ENCODE measurements at places on chromosomes 1 and 21.
A peak's percentile ranks its signal among the peaks of the same experiment; 100 is the strongest.

DNA sequence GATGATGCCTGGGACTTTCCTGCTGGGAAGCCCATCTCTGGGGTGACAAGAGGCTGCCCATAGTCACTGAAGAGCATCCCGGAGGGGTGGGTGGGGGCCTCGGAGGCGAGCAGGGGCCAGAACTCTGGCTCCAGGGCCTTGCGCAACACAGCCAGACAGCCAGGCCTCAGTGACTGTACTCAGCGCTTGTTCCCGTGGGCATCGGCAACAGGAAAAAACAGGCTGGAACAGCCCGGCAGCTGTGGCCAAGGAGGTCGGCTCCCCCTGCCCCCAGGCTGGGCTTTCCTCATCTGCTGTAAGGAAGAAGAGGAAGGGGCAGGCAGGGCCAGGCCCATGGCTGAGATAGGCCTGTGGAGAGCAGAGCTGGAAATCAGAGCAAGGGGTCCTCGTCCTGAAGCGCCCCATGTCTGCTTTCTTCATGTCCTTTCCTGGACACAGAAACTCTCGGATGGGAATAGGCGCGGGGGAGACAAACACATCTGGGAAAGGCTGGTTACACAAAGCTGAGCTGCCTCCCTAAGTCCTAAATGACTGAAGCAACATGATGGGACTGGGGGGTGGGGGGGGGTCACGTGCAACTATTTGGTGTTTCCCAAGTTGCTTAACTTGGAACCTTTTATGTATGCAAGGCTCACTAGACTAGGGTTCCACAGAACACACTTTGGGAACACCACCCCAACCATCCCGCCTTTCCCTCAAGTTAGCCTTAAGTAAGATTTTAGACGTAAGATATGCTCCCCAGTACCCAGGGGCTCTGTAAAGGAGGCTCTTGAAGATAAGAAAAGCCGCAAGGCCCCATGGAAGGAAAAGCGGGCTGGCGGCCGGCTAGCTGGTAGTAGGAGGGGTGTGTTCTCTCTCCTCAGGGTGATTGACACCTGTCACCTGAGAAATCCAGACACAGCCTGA is 30.7 kb downstream of the HSPG2 start:
- DNase-seq = no peak

DNA sequence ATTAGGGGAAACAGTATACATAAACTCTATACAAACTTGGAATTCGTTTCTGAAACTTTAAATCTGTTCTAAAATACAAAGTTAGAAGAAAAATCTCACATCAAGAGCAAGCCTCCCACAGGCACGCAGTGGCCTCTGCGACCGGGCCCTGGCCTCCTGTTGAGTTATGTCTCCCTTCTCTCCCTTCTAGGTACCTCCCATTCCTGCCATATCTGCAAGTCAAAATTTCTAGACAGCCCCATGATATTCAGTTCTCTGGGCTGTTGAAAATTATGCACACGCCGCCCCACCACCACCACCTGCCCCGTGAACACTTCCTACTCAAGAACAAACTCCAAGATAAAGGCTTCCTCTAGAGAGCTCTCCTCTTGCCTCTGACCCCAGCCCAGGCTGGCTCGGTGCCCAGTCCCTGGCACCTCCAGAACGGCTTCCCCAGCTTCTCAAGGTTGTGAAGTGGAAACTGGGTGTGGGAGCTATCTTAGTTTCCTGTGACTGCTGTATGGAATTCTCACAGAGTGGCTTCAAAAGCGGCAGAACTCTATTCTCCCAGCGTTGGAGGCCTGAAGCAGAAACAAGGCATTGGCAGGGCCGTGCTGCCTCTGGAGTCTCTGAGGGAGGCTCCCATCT is 37.7 kb upstream of the LRP8 start:
- peak; percentile 33 for DNase-seq

DNA sequence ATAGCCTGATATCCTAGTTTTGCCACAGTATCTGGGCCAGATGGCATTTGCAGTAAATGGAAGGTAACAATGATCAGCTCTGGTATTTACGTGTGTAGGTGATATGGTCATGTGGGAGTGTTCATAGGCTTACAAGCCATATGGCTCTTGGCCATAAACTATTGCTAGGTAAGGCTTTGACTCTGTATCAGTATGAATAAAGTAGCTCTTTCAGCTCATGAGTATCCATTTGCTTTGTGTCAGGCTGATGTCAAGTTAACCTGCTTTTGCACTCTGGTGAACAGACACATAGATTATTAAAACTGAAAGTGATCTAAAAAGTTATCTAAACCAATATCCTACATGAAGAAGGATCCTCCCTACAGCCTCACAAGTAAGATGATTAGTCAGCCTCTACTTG is 69.0 kb downstream of the DDR2 start:
- DNase-seq = no peak

DNA sequence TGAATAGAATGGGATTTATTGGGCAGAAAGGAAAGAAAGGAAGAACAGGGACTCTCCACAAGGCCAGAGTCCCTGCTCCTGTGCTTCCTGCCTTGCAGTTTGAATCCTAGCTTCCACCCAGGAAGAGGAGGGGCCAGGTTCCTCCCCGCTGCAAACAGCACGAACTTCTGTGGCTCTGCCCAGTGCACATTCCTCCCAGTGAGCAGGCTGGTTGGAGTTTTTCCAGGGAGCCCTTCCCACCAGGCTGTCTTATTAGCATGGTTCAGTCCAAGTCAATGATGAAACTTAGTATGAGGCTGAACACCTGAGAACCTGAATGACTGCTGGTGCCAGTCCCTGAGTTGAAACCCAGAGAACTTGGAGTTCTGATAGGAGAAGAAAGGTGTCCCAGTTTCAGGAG is 247.2 kb downstream of the DUSP10 start:
- DNase-seq = no peak

DNA sequence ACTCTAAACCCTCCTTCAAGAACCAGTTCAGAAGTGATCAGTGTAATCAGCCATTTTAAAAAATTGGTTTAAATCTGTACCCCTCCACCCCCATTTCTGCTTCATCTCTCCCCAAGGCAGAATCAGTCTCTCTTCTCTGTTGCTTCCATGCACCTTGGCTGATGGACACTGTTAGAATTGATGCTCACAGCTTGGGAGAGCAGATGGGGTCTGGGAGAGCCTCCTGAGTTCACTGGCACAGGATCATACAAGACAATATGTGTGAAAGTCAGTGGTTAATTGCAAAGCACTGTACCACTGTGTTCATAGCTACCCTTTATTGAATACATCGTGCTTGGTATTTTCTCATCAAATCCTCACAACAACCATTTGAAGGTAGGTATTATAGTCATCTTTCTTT is 140.9 kb downstream of the ROR1 start:
- no peak for DNase-seq

- peak; percentile 41 for DNase-seq
Observed at GRCh38 chr21:42316891-42317290, 1.7 kb upstream of the TFF3 start.

- DNase-seq = no peak
Observed at GRCh38 chr1:198711837-198712236, 73.0 kb downstream of the PTPRC start.

DNA sequence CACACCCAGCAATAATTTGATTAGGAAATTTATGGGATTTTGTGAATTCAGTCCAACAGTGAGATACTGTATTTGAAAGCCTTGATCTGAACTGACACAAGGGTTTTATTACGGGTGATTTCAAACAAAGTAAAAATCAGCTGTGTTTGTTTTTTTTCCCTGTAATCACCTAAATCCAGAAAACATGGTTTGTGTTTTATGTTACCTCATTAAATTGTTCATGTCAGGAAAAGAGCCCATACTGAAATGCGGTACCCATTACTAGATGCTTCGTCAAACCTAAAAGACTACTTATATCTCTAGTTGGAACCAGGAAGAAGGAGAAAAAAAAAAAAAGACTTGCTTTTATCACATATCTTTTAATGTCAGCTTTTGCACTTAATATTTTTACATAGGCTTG is 811.9 kb upstream of the RGS18 start:
- DNase-seq = no peak

Measured in activated CD8-positive, alpha-beta memory T cell treated with anti-CD3 and anti-CD28 coated beads, Interleukin-2, amount 50 U/mL, for 48 hours (primary cell).